T-helper 2 cell (primary cell): ENCODE measurements at places on chromosomes 7 and 10.
A peak's percentile ranks its signal among the peaks of the same experiment; 100 is the strongest.

- DNase-seq: no peak
Measured at GRCh38 chr7:130292682-130293257, at the start of gene CPA4. Gene CPA4, plus strand, starts transcription at chr7:130293161. Its CDS starts 20 bp downstream, at chr7:130293181.

DNA sequence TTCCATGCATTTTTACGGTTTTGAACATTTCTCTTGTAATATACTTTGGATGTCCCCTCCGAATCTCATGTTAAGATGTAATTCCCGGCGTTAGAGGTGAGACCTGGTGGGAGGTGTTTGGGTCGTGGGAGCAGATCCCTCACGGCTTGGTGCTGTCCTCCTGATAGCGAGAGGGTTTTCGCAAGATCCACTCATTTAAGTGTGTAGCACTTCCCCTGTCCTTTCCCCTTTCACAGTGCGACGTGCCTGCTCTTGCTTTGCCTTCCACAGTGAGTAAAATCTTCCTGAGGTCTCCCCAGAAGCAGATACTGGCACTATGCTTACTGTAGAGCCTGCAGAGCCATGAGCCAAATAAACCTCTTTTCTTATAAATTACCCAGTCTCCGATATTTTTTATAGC, 6.6 kb downstream of the GPR141 start:
- DNase-seq: no peak

- no peak for DNase-seq
Measured at GRCh38 chr10:131905603-131906268, 4.9 kb downstream of the PPP2R2D start.

DNA sequence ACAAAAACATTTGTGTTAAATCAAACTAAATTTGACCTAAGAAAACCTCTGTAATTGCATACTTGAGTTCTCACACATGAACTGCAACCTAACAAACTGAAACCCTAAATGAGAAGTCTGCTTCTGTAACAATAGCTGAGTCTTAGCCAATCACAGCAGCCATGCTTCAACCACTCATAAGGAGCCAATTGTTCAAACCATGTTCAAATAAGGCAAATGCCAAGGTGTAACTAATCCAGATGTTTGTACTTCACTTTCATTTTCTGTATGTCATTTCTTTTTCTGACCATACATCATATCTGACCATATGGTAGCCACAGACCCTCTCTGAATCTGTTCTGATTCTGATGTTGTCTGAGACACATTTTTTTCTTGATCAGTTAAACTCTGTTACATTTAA, 47.5 kb upstream of the ANTXRL start:
- no peak for DNase-seq

GRCh38 chr10:86366033-86366901, at the start of gene GRID1:
Gene GRID1, minus strand, starts transcription at chr10:86366795.
- no peak for DNase-seq

DNA sequence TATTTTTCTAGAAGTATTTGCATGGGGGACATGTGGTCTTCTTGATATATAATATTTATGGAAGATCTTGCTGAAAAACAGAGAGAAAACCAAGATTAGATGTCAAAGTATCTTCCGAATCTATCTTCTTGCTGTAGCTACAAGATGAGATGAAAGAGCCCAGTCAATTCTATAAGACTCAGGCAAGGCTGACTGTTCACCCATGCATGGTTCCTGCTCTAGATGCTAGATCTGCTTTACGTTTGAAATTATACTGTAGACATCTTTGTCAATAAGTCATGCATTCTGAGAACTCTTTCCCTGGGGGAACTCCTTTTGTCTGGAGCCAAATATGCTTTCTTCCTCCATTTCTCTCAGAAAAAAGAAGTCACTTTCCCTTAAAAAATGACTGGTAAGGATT, 1292.0 kb downstream of the XPNPEP1 start:
- no peak for DNase-seq

GRCh38 chr10:8379906-8380832, 325.7 kb downstream of the GATA3 start:
- no peak for DNase-seq

DNA sequence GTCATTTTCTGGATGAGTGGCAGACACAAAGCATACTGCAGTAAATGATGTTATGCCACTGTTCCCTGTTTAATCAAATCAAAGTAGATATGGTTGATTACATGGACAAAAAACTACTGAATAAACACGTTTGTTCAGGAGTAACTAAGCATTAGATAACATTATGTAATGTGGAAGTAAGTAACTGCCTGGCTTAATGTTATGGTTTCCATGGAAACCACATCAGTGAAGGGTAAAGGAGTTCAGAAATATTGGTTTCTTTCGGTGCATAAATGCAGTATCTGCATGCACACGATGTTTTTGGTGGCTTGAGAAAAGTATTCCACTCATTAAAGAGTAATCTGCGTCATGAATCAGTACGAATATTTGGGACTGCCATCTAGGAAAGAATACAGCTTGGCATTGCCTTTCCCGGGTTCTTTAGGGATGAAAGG, 131.3 kb upstream of the PRKCQ start:
- DNase-seq: no peak

GRCh38 chr7:22771872-22772228, 44.9 kb downstream of the IL6 start:
- no peak for DNase-seq

- DNase-seq: no peak
Measured at GRCh38 chr10:987620-987869, 689 bp upstream of the GTPBP4 start.

GRCh38 chr7:23685731-23686130, 5.7 kb downstream of the FAM221A start:
- no peak for DNase-seq

DNA sequence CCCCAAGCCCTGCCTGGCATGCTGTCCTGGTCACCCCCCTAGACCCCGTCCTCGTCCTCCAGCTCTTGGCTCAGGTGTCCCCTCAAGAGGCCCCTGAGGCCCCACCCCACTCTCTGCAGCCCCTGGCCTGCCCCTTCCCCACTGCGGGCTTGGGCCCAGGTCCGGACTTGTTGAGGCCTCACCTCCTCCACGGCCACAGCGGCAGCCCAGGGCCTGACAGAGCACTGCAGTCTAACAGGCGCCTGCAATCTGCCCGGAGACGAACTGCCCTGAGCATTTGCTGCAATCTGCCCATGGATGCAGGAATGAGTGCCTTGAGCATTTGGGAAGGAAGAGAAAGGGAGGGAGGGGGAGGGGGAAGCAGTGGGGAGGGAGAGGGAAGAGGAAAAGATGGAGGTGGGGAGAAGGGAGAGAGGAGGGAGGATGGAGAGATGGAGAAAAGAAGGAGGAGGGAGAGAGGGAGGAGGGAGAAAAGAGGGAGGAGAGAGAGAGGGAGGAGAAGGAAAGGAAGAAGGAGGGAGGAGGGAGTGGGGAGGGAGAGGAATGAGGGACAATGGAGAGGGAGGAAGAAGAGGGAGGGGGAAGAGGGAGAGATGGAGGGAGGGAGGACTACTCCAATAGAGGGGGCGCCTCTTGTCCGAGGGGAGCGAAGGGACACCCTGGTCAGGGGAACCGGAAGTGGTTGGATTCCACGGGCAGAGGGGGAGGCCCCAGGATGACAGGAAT, 73.9 kb downstream of the PDGFA start:
- DNase-seq: no peak

- peak; percentile 58 for DNase-seq
Measured at GRCh38 chr7:29988424-29989256, 961 bp downstream of the SCRN1 start.

DNA sequence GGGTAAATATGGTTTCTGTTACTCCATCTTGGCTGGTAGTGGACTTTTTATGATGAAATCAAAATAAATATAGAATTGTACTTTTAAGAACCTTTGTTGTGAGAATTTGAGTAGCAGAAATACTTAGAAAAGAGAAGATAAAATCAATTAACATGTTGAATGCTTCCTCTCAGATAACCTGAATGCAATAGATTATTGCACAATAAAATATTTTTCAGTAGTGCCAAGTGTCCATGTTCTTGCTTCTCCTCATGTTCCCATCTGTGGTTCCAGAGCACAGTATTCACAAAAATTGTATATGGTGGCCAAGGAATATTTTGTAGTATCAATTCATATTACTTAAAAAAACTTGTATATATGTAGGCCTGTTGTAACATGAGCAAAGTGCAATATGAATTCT, 45.9 kb upstream of the IFRD1 start:
- DNase-seq: no peak

- no peak for DNase-seq
Measured at GRCh38 chr10:118971876-118972275, 57.6 kb upstream of the NANOS1 start.

DNA sequence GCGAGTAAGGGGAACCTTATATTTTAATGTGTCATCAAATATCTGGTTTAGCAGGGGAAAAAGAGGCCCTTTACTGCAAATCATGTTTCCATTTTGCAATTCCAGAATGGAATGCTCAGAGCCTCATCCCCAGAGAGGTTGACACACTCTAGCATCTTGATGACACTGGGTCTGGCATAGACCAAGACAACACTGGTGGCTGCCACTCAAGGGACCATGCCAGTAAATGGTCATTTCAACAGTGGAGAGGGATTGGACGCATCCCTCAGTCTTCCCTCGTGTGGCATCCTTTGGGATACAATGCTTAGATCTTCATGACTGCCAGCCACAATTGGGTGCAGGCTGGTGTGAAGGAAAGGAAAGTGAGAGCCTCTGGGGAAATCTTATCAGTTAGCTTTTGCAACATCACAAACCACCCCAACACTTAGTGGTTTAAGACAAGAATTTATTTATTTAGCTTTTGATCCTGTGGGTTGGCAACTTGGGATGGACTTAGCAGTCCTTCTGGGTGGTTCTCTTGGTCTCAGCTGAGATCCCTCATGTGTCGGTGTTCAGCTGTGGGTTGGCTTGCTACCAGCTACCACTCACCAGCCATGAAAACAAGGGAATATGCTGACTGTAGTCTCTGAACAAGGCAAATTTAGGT, 21.6 kb downstream of the TACC2 start:
- no peak for DNase-seq

DNA sequence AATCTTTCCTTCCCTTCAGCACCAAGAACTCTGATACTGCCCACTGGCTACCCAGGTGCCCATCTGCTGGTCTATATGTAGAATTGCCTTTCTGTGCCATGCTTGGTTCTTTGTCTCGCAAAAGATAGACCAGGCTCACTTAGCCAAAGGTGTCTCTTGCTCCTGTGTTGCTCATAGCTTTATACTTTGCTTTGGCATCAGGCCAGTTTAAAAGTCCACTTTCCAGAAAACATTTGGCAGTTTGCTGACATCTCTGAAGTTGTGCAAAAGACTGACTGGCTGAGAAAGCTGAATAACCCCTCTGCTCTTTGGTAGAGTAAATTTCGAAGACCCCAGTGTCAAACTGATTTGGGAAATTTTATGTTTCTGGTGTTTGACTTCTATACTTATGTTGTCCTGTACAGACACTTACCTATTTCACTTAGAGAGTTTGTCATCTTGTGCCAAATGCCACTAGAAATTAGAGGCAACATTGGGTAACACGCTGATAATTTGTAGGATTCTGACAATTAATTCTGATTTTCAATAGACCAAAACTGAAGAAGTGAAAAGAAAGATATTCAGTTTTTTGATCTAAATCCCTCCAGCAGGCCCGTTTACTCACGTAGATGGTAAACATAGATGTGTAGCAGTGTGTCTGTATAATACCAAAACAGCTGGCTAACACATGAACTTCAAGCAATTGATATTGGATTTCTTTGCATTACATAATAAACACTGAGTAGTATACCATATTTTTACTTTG, 91.1 kb downstream of the CPED1 start:
- DNase-seq: no peak

- DNase-seq: no peak
Measured at GRCh38 chr7:38192327-38192726, 14.3 kb downstream of the STARD3NL start.

DNA sequence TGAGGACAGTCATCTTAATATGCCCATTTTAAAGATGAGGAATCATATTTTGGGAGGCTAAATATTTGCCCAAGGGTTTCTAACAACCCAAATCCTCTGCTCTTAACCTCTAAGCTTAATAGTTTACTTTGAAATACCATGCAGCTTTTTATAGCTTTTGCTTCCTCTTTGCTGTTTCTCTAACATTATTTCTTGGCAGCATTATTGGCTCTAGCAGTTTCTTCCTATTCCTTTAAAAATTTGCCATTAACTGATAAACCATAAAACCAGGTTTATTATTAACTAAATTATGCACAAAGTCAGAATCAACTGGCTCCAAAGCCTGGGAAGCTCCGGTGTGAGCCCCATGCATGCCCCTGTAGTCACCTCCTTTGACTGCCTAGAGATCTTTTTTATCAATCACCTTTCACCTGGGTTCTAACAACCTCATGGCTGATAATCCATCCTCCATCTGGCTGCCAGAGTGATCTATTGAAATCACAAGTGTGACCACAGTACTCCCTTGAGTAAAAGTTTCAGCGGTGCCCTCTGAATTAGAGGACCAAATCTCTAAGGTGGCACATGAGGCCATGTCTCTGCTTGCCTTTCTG, 62.4 kb downstream of the ITGB8 start:
- no peak for DNase-seq

GRCh38 chr10:58641095-58641531, 128.4 kb downstream of the BICC1 start:
- no peak for DNase-seq

- DNase-seq: no peak
Measured at GRCh38 chr7:45217358-45217757, 59.8 kb downstream of the RAMP3 start.

DNA sequence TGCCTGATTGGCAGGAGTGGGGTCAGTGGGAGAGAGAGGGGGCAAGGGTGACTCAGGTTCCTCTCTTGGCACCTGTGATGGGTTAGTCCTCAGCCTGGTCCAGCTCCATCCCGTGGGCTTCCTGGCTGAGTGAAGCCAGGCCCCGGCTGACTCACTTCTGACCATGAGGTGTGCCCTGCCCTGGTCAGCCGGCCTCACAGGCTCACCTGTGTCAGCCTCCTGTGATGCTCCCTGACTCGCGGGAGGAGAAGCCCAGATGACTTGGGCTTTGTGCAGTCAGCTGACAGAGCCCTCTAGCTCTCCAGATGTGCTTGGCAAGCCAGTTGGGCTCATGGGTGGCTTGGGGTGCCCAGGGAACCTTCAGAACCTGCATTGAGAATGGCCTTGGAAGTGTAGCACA, 16.0 kb upstream of the PPIF start:
- DNase-seq: no peak

GRCh38 chr7:31410265-31410664, 69.7 kb upstream of the NEUROD6 start:
- DNase-seq: no peak

DNA sequence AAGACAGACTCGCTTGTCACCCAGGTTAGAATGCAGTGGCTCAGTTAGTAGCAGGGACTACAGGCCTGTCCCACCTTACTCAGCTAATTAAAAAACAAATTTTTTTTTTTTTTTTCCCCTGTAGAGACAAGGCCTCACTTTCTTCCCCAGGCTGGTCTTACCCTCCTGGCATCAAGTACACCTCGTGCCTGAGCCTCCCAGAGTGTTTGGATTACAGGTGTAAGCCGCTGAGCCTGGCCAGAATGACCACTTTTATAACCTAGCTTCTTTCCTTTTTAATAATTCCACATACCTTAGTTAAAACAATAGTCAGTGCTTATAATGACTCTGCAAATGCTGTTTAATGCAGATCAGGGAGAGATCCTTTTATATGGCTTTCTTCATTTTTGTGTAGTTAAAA, 31.3 kb downstream of the RSBN1L start:
- DNase-seq: no peak

GRCh38 chr10:79159141-79159651, 90.4 kb downstream of the ZMIZ1 start:
- no peak for DNase-seq
